ENCODE measurements at places on chromosomes 11 and 22.

- no peak for DNase-seq
- H3K27ac ChIP-seq: no peak overlapping the region
- no peaks in the 10 kb centered on the region for H3K4me1 ChIP-seq
- no peaks in the 10 kb centered on the region for H3K27me3 ChIP-seq
- H3K4me3 ChIP-seq: no peak overlapping the region
- no peaks in the 10 kb centered on the region for H3K36me3 ChIP-seq
These were observed 987 bp upstream of the GRIK4 start for GRCh38 chr11:120510406-120511115.

DNA sequence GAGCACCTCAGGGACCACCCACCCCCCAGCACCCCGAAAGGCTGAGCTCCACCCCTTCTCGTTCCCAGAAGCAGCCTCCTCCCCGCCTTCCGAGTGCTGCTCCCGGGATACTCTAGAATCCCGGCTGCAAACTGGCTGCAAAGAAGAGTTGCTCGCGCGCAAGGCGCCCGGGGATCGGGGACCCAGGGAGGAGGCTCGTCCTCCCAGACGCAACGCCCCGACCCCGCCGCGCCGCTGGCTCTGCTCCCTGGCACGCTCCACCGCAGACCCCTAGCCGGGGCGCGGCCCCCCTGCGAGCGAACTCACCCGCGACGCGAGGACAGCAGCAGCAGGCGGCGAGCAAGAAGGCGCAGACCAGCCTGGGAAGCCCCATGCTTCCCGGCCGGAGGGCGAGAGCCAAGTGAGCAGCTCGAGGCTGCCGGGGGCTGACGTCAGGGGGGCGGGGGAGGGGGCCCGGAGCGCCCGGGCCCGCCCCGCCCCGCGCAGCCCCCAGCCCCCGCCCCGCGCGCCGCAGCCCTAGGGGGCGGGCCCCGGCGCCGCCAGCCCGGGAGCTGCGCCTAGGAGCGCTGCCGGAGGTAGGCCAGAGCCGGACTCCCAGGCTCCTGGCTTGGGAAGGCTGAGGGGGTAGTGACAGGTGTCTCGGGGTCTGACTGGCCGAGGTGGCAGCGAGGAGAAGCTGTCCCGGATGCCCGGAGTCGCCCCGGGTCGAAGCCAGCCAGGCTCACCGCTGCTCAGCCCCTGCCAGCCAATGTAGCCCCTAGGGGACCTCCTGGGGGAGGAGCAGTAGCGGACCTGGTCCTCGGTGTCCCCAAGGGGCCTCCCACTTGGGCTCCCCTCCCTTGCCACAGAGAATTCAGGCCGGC lies at the start of gene MCAM:
TSS of gene MCAM (minus strand) at position 402 of the 863 bp plus-strand sequence. CDS start at position 373, 29 bp downstream.
- H3K36me3 ChIP-seq: peaks cover 4% of the 10 kb centered on the region
- DNase-seq: peak; percentile 75
- H3K27ac ChIP-seq: peak within 1 kb of the TSS; percentile 84
- H3K4me1 ChIP-seq: peaks cover 37% of the 10 kb centered on the region
- peak within 1 kb of the TSS; percentile 65 for H3K4me3 ChIP-seq

DNA sequence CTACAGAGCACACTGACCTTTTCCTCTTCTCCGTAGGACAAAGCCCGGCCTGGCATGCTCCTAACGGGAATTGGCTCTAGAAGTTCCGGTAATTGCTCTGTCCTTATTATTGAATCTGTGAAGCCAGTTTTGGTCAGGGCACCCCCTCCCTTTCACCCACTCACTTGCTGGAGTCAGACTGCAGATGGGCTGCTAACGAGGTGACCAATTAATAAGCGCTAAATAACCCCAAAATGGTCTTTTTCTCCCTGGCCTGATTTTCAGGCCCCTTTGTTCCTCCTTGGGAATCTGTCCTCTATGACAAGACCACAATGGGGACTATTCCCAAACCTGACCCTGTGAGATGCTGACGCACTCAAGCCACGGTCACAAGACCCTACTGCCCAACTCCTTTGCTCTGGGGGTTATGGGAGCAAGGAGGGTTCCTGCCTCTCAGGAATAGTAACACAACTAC lies 610.0 kb upstream of the CADM1 start:
- DNase-seq: no peak
- H3K36me3 ChIP-seq: no peaks in the 10 kb centered on the region

DNA sequence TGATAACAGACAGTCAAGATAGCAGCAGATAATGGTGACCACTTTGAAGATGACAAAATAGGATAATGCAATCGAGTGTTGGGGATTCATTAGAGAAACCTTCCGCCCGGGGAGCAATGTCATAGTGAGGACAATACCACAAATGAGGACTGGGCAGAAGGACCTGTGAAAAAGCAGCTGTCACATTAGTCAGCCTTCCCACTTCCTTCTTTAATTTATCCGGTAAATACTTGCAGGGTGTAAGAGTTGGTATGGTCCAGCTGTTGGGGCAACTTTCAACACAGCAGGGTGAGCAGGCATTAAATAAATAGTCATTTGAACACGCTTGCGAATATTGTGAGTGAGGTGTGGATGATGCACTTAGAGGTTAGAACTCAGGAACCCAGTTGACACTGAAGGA lies 132.5 kb upstream of the KIRREL3 start:
- no peaks in the 10 kb centered on the region for H3K4me1 ChIP-seq
- no peak overlapping the region for H3K27ac ChIP-seq
- no peak overlapping the region for H3K4me3 ChIP-seq
- peak; percentile 82 for DNase-seq

- H3K36me3 ChIP-seq: no peaks in the 10 kb centered on the region
- H3K4me3 ChIP-seq: no peak overlapping the region
- H3K27me3 ChIP-seq: no peaks in the 10 kb centered on the region
- H3K4me1 ChIP-seq: no peaks in the 10 kb centered on the region
- peak; percentile 53 for DNase-seq
- no peak overlapping the region for H3K27ac ChIP-seq
These were observed 593.6 kb downstream of the ETS1 start for GRCh38 chr11:127993788-127994187.

GRCh38 chr11:33259869-33260268 lies 2.7 kb downstream of the HIPK3 start:
- no peak overlapping the region for H3K27ac ChIP-seq
- DNase-seq: no peak
- no peaks in the 10 kb centered on the region for H3K36me3 ChIP-seq

DNA sequence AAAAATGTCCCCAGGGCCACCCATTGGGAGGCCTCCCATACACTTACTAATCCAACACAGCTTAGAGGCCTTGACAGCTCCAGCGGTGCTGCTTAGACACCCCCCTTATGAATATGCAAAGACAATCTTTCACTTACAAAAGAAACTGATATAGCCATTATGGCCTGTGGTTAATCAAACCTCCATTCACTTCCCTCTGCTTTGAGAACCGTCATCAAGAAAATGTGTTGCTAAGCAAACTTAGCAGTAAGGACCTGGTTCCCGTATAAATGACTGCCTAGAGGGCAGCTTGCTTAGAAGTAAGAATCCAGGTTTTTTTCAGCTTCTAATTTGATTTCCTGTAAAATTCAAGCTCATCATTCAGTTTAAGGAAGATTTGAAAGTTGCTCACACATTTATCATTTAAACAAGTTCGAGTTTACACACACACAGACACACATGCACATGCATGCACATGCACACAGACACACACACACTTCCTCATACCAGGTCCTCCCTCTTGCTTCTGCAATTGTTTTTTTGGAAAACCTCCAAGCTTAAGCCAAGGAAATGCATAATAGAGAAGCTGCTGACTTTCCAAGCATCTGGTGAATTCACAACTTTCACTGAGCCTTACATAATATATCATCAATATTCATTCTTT lies 137.7 kb upstream of the BLID start:
- H3K27ac ChIP-seq: no peak overlapping the region
- peaks cover 3% of the 10 kb centered on the region for H3K4me1 ChIP-seq
- DNase-seq: peak; percentile 21

GRCh38 chr22:49460592-49461281 lies 366.9 kb downstream of the BRD1 start:
- H3K36me3 ChIP-seq: no peaks in the 10 kb centered on the region
- no peaks in the 10 kb centered on the region for H3K4me1 ChIP-seq
- no peak overlapping the region for H3K27ac ChIP-seq
- DNase-seq: no peak
- no peaks in the 10 kb centered on the region for H3K27me3 ChIP-seq
- H3K4me3 ChIP-seq: no peak overlapping the region

DNA sequence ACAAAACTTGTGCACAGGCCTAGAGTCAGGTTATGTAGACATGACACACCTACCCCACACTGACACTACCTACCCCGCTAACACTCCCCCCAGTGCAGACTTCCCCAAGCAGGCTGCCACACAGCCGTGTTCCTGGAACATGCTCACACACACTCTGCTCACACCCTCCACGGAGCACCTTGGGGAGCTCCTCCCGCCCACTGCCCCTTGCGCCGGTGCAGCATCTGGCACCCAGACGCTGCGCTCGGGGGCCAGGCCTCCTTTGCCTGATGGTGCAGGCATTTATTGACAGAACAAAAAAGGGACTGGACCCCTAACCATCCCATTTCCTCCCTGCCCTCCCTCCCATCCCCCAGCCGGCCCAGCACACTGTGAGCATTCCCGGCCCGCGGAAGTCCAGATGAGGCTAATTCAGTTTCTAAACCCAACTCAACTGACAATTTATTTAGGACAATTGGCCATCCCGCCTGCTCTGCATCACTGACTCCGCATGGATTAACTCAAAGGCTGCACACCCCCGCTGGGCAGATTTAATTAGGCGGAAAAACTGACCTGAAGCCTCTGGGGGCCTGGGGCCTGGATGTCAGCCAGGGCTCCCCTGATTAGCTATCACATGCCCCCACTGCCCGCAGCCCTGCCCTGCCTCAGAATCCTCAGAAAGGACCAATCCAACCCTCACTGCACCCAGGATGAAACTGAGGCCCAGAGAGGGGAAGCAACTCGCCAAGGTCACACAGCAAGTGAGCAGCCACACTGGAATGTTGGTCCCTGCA lies 30.1 kb downstream of the KCNC1 start:
- H3K36me3 ChIP-seq: no peaks in the 10 kb centered on the region
- no peaks in the 10 kb centered on the region for H3K27me3 ChIP-seq
- no peak overlapping the region for H3K4me3 ChIP-seq
- DNase-seq: no peak

- H3K36me3 ChIP-seq: no peaks in the 10 kb centered on the region
- no peak for DNase-seq
- no peak overlapping the region for H3K4me3 ChIP-seq
- no peaks in the 10 kb centered on the region for H3K27me3 ChIP-seq
- H3K27ac ChIP-seq: no peak overlapping the region
- H3K4me1 ChIP-seq: no peaks in the 10 kb centered on the region
These were observed 34.6 kb upstream of the CAVIN3 start for GRCh38 chr11:6354651-6355485.

DNA sequence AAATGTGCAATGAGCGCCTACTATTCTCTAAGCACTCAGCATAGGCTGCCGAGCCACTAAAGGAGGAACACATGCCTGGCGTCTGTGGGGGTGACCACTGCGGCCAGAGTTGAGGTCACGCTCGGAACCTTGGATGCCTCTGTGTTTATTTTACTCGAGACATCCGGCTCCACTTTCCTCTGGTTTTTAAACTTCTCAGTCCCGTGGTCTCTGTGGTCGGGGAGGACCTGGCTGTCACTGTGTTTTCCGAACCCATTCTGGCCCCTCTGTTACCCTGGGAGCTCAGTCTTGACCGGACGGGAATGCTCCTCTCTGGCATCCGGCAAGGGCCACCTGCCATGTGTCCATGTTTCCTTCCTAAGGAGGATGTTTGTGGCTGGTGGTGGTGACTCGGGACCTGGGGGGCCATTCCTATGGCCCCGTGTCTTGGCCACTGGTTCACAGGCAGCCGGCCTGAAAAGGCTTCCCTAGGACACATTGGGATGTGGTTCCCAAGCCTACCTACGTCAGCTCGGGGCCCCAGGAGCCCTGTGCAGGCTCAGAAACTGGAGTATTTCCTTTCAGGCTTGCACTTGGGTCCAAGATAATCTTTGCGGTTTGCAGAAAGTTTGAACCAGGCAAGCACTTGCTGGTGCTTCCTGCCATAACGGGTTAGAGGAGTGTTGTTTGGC lies 46.7 kb upstream of the PARVG start:
- no peak overlapping the region for H3K4me3 ChIP-seq
- H3K27ac ChIP-seq: no peak overlapping the region
- no peak for DNase-seq
- H3K36me3 ChIP-seq: peaks cover 1% of the 10 kb centered on the region
- H3K27me3 ChIP-seq: no peaks in the 10 kb centered on the region

GRCh38 chr11:46601129-46601528 lies 7.3 kb upstream of the AMBRA1 start:
- no peak overlapping the region for H3K27ac ChIP-seq
- no peaks in the 10 kb centered on the region for H3K27me3 ChIP-seq
- no peak overlapping the region for H3K4me3 ChIP-seq
- H3K36me3 ChIP-seq: no peaks in the 10 kb centered on the region
- no peak for DNase-seq
- H3K4me1 ChIP-seq: no peaks in the 10 kb centered on the region

DNA sequence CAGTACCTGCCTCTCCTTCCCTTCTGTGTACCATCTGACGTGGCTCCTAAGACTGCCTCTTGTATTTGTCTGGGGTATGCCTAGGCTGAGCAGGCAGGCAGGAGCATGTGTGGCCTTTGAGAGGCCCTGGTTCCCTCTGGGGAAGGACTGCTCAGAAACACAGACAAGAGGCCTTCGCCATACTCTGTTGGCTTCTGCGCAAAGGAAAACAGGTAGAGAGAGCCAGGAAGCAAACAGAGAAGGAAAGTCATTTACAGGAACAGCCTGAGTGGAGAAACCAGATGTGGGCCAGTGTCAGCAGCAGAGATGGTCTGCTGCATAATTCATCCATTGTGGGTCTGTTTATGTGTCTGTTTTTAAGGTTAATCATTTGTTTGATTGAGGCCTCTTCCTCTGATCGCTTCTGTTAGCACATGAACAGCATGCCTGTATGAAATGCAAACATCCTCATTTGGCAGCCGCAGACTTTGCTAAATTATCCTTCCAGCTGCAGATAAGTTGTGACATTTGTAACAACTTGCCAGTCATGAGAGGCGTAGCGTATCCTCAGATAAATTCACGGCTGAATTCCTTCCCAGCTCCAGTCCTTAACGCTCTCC lies 119.4 kb downstream of the GALNT18 start:
- H3K4me1 ChIP-seq: peaks cover 7% of the 10 kb centered on the region
- no peak for DNase-seq
- no peak overlapping the region for H3K4me3 ChIP-seq
- no peaks in the 10 kb centered on the region for H3K27me3 ChIP-seq
- H3K36me3 ChIP-seq: no peaks in the 10 kb centered on the region

DNA sequence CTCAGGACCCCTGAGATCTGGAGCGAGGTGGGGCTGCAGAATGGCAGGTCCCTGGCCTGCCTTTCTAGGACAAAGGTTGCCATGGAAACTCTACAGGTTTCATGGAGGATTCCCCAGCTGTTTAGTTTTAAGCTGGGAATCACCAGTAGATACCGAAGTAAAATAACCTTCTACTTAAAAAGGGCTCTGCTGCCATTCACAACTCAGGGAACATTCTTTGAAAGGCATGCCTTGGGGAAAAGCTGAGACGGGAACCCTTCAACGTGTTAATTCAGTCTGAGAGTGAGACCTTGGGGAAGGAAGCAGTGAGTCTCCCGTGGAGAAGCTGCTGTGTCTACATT lies 493.3 kb downstream of the BRD1 start:
- H3K4me1 ChIP-seq: no peaks in the 10 kb centered on the region
- H3K4me3 ChIP-seq: no peak overlapping the region
- peak; percentile 10 for DNase-seq
- no peaks in the 10 kb centered on the region for H3K36me3 ChIP-seq
- no peak overlapping the region for H3K27ac ChIP-seq

All from mesendoderm (in vitro differentiated cells).